ENCODE measurements at places on chromosomes 13 and 19.

DNA sequence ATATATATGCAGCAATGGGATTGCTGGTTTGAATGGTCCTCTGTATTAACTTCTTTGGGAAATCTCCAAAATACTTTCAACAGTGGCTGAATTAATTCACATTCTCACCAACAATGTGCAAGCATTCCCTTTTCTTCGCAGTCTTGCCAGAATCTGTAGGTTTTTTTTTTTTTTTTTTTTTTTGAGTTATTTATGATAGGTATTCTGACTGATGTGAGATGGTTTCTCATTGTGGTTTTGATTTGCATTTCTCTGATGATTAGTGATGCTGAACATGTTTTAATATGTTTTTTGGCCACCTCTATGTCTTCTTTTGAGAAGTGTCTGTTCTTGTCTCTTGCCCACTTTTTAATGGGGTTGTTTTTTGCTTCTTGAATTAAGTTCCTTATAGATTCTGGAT lies 2041.5 kb upstream of the PCDH20 start:
- no peak for DNase-seq

DNA sequence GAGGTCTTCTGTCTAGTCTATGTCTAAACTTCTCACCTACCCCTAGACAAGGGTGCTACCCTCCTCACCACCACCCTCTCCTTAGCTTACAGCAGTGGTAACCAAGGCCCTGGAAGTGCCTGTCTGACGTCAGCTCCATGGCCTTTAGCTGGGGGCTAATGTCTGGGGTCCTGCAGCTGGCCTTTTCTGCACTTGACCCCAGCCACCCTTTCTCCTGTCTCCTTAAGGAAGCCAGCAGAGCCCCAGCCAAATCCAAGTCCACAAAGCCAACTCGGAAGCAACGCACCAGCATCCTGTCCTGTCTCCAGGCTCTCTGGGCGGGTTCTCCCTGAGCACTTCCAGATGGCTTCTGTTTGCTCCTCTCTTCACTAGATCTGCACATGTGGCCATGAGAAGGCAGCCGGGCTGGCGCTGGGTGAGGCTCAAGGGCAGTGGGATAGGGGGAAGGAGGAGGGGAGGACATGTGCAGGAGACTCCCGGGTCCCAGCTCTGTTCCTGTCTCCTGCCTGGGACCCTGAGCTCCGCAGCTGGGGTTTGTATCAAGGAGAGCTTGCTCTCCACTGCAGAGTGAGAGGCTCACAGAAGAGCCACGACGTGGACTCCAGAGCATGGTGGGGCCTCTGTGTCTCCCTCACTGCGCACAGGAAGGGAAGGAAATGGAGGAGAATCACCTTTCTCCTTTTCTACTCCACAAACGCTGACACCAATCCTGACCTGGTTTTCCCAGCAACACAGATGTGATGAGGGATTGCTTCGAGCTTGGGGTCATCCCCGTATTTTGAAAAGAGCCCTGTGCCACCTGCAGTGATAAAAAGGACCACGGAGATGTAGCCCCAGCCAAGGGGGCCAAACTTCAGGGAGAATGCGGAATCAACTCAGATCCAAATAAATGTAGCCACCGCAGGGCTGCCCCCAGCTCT lies 204.2 kb downstream of the USP12 start:
- DNase-seq = peak; percentile 46

GRCh38 chr19:7507884-7508283 lies 8.0 kb upstream of the ZNF358 start:
- DNase-seq = no peak

DNA sequence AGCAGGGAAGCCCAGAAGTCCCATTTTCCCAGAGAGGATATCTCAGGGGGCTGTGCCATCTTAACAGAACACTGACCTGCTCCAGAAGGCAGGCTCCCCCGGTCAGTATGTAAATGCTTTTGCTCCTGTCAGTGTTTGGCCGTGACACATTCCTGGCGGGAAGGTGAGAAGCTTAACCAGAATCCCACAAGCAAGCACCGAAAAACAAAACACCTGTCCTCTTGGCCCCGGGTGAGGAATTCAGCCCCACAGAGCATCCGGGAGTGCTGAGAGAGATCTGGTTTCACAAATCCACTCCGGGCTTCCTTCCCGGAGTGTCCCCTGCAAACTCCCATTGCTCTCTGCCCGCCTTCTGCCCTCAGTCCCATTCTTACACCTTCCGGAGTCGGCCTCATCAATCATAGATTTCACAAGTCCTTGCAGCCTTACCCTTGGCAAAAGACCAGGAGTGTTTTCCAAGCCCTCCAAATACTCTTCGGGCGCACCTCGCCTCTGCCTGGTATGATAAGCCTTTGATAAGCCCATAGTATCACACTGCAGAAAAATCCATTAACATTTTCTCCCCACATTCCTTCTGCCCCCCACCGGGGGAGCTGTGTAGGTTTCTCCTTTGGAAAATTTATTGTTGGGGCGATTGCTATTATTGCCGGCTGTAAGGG lies 12.2 kb downstream of the TPM4 start:
- no peak for DNase-seq

- DNase-seq = no peak
These were observed 10.2 kb upstream of the TNFSF14 start for GRCh38 chr19:6680141-6680540.

DNA sequence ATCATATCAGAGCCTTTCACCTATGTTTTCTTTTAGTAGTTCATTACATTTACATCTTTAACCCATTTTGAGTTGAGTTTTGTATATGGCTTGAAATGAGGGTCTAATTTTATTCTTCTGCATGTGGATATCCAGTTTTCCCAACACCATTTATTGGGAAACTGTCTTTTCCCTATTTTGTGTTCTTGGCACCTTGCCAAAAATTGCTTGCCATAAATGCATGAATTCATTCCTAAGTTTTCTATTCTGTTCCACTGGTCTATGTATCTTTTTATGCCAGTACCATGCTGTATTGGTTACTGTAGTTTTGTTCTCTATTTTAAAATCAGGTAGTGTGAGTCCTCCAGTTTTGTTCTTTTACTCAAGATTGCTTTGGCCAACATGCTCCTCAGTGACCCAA lies 144.0 kb upstream of the OBI1 start:
- DNase-seq = no peak

- peak; percentile 47 for DNase-seq
These were observed 75.2 kb upstream of the MRI1 start for GRCh38 chr19:13689085-13689484.

- DNase-seq = peak; percentile 83
These were observed 72.9 kb upstream of the UQCRFS1 start for GRCh38 chr19:29285878-29286277.

- DNase-seq = peak; percentile 57
These were observed 11.8 kb downstream of the IFNL1 start for GRCh38 chr19:39307822-39308530.

DNA sequence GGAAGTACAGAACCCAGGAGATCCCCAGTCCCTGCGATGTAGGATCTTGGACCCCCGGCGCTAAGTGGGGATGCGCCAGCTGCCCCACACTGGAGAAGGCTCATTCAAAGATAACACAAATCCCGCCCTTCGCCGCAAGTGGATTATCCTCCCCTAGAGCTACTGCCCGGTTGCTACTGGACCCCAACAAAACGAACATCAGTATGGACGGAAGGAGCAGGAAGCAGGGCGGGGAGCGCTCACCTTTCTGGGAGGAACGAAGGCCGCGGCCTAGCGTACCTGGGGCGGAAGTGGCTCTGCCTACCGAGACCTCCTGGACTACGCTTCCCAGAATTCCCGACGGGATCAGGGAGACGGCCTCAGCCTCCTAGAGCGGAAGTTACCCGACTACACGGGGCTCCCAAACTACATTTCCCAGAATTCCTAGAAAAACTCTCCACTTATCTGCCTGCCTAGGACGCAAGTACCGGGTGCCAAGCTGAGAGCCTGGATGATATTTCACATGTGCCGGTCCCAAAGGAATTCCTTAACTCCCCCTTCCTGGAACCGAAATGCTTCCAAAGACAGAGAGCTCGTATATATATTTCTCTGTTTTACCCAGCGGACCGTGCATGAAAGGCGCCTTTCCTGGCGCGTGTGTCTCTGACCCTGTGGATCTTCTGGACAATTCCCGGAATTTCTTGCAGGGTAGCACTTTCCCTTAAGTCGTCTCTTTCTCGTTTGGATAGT lies at the start of gene ZNF112:
Gene ZNF112, minus strand, starts transcription at position 298 of the 729 bp plus-strand sequence. CDS start 16,141 bp downstream, outside the sequence.
- DNase-seq = peak; percentile 95
